ENCODE measurements at places on chromosomes 11 and 22. TPM values are rescaled to one million over a fixed set of nuclear protein-coding genes. Genes with fewer than 3 reads are reported as not detected.

EHF gene
- 0.73 TPM for total RNA-seq

KCNQ1OT1 gene
- total RNA-seq = 0.07 TPM

SCUBE1 gene
- total RNA-seq = 0.15 TPM

PRR33 gene
- total RNA-seq = not detected

HSPB2 gene
- total RNA-seq = not detected
